ENCODE measurements at places on chromosomes 5 and 9.

DNA sequence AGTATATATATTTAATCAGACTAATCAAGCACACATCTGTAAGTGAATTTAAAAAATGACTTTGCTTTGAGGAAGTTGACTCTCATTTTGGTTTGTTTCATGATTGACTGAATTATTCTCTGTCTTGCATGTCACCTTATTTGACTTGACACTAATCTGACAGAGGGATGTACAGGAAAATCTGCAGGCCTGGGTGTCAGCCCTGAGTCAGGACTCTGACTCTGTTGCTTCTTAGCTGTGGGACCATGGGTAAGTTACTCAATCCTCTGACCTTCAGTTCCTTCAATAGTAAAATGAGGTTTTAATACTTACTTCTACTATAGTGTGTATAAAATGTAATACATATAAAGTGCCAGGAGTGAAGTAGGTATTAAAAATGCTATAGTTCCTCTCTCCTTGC, 415.9 kb downstream of the ARHGEF28 start:
- no peak for DNase-seq

DNA sequence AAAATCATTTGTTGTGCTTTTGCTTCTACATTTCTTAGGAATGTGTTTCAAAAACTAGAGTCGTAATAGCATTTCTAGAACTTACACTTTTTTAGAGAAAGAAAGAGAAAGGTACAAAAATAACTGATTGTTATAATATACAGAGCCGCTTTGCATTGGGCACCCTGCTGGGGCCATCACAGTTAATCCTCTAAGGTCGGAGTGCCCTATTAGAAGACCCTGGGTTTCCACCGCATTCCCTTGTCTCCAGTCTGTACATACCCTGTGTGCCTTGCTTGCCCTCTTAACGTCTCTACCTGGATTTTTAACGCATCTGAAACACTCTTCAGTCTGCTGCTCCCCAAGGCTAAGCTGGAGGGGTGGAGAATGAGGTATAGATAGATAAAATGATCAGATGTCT, 1.3 kb downstream of the MARVELD2 start:
- no peak for DNase-seq

- no peak for DNase-seq
Measured at GRCh38 chr5:18027241-18027867, 393.1 kb downstream of the TAF11L14 start.

DNA sequence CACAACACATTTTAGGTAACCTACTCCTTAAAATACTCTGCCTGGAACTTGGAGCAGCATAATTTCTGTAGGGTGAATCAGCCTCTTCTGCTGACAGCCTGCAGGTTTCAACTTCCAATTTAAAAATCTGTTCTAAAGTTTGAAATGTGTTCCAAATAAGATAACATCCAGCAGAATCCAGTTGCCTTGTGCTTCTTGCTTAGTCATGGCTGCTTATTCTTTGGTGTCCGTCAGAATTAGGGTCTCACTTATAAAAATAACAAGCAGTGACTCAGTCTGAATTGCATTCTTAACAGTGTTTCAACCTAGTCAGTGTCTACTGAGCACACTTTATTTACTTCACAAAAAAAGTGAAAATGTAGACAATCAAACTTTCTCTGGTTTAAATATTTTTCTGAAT, 3.7 kb downstream of the CDH6 start:
- DNase-seq, result no peak

GRCh38 chr5:69432412-69433206, 17.7 kb downstream of the MARVELD2 start:
- no peak for DNase-seq

DNA sequence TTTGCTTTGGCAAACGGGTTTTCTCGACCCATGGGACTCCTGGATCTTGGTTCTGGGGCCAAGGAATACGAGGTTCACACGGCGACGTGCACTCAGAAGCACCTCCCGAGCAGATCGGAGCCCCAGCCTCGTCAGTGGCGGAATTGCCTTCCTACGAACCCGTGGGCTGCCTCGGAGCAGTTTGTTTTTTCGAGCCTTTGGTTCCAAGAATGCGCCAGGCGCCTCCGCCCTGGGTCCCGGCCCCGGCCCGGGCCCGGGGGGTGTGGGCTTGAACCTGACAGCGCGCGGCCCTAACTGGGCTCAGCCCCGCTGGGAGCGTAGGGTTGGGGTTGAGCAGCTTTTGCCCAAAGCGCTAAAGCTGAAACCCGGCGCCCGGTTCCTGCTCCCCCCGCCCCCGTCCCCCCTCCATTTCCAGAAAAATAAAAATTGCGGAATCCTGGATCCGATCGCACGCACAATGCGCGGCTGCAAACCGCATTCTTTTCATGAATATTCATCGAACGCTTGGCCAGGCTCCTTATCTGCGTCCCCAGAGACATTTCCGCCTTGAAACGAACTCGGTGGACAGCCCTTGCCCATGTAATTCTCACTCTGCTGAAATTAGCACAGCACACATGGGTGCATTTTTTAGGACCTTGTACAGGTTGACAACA, 1.0 kb downstream of the BASP1 start:
- no peak for DNase-seq

GRCh38 chr5:105812304-105812703, 1858.4 kb downstream of the EFNA5 start:
- DNase-seq, result no peak

DNA sequence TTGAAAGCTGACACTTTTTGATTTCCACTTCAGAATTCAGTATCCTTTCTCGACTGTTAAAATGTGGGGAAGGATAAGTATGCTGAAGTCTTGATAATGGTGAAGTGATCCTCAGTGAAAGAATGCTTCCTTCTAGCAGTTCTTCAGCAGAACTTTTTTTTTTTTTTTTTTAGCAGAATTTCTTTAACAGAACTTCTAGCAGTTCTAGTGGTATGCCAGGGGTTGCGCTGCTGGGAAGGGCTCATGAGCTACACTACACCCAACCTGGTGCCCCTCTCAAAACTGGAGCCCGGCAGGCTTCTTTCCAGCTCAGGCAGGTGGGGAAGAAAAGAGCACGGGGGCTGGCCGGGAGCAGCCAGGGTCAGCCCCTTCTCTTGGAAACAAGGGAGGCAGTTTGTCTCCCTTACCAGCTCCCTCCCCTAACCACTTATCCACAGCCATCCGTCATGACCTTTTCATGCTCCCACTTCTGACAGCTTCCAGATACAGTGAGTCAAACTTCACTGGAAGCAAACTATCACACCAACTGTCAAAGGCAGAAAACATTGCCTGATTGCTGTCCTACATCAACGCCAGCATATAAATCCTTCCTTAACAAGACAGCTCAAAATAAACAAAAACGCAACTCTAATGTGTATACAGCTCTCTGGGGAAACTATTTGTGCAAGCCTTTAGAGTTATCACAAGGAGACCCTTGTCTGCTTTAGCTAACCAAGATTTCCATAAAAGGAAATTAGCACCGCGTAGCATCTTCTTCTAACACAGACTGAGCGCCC, 211.5 kb downstream of the GAPVD1 start:
- no peak for DNase-seq

DNA sequence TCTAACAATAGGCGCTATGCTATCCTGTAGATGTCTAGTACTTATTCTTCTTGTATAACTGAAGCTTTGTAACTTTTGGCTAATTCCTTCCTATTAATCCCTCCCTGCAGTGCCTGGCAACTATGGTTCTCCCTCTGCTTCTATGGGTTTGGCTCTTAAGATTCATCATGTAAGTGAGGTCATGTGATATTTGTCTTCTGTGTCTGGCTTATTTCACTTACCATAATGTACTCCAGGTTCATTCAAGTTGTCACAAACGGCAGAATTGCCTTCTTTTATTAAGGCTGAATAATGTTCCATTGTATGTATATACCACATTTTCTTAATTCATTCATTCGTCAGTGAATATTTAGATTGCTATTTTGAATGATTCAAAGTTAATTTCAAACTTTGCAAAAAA, 149.9 kb upstream of the GAS1 start:
- no peak for DNase-seq

DNA sequence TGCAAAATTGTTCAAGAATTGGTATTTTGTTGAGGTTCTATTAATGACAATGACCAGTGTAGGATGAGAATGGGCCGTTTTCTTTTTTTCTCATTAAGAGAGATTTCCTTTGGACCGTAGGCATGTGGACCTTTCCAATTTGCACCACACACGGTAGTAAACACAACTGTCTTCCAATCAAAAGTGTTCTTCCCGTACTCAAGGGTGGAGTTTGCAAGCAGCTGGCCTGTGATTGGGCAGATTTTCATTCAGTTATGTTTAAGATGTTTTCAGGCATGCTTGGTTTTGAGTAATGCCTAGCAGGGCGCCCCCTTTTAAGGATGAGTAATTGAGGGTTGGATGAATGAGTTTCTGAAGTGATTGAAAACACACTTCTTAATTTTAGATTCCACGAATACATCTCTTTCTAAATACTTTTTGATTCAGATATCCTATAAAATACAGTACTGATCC, 2.5 kb downstream of the KDM3B start:
- DNase-seq, result no peak

DNA sequence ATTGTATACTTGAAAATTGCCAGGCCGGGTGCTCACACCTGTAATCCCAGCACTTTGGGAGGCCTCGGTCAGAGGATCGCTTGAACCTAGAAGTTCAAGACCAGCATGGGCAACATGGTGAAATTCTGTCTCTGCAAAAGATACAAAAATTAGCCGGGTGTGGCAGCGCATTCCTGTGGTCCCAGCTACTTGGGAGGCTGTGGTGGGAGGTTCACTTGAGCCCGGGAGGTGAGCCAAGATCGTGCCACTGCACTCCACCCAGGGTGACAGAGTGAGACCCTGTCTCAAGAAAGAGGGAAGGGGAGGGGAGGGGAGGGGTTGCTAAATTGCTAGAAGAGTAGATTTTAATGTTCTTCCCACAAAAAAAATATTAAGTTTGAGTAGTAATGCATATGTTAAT, 53.2 kb downstream of the FNBP1 start:
- DNase-seq, result no peak

DNA sequence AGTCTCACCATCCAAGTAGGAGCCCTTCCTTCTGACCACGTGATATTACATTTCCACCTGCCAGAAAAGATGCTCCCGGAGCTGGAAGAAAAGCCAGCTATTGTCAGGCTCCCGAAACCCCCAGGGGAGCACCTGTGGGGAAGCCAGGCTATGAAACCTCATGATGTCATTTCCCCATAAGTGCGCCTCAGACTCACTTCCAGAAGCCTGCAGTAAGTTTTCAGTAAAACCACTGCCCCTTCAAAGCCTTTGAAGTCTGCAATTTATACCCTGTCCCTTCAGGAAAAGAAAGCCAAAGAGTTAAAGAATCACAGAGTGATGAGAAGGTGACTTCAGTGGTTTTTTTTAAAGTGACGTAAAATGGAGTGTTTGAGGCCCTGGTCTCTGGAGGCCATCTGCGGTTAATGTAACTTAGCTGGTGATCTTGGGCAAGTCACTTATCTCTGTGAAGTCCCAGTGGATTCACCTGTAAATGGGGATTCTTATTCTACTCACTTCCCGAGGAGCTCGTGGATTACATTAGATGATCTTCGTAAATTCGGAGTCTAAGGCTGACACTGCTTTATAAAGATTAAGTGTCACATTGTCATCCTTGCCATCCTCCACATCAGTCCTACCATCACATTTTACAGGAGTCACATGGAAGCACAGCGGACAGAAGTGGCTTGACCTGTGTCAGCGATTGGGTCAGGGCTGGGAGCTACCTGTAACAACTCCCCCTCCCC, 2.6 kb upstream of the SEMA6A start:
- no peak for DNase-seq

DNA sequence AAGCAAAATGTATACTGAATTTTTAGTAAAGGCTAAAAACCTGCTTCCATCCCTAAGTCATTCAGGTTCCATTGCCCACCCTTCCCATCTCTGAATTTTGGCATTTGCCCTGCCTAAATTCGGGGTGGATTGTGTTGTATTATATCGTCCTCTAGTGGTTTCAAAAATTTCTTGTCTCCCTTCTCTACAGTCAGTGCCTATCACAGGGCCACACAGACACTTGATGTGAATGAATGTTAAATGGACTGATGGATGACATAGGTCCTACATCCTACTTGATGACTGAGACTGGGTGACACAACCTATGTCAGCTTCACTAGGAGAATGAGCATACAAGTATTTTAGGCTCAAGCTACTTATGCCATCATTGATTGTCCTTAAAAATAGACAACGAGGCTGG, 45.6 kb upstream of the SLC30A5 start:
- no peak for DNase-seq

Data from stimulated activated CD4-positive, alpha-beta T cell treated with anti-CD3 and anti-CD28 coated beads, Interleukin-15, amount 100 ng/mL, for 1 hour (primary cell).